SK-N-SH treated with all-trans-retinoic acid at 6 μM for 48 hours (cell line): ENCODE measurements at places on chromosomes 3 and 15.

GRCh38 chr3:139291276-139292051 lies 52.4 kb upstream of the MRPS22 start:
- no peak for ATAC-seq

GRCh38 chr15:73845907-73846306 lies 27.5 kb upstream of the TBC1D21 start:
- no peak for ATAC-seq

DNA sequence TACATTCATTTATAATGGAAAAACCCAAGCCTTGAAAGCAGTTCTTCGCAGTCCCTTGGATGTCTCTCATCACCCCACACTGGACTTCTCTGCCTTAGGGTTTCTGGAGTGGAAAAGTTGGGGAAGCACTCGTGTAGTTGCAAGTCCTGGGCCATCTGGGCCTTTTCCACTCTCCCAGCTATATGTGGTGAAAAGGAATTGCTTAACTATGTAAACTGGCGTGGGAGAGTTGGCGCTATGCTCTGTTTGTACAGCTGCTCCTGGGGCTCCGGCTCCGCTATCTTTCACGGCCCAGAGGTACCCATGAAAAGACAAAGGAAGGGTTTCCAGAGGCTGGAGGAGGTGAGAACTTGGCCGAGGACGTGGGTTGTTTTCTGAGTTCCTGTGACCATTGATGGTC lies 81.1 kb upstream of the MYZAP start:
- ATAC-seq = no peak

DNA sequence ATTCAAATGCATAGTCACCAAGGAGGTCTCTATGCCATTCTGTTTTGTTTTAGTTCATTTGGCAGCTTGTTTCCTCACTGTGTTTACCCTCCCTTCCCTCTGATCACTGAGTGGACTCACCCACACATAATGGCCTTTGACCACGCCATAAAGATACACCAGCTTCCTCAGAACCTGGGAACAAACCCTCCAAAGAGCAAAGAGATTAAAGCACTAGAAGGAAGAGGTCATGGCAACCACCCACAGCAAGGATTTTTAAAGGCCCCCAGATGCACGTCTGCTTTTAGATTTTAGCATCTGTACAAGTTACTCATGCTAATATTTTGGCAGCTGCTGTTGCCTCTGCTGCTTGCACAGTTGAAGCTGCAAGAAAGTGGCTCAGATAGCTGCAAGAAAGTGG lies 47.9 kb upstream of the CADPS start:
- ATAC-seq = no peak

DNA sequence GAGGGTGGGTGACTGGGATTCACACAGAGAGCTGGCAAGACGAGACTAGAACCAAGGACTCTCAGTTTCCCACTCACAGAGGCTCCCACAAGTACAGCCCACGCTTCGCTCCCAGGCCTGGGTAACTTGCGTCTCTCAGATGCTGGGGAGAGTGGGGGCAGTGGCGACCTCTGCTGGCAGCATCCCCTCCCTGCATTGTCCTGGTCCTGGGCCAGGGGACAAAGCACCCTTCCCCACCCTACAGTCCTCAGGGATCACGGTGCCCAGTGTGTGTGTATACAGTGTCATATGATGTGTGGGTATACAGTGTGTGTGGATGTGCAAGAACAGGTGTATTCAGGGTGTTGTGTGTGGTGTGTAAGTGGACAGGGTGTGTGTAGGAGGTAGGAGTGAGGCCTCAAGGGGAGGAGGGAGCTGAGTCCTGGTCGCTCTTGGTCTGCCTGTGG lies 12.8 kb downstream of the VILL start:
- ATAC-seq = peak; percentile 65

DNA sequence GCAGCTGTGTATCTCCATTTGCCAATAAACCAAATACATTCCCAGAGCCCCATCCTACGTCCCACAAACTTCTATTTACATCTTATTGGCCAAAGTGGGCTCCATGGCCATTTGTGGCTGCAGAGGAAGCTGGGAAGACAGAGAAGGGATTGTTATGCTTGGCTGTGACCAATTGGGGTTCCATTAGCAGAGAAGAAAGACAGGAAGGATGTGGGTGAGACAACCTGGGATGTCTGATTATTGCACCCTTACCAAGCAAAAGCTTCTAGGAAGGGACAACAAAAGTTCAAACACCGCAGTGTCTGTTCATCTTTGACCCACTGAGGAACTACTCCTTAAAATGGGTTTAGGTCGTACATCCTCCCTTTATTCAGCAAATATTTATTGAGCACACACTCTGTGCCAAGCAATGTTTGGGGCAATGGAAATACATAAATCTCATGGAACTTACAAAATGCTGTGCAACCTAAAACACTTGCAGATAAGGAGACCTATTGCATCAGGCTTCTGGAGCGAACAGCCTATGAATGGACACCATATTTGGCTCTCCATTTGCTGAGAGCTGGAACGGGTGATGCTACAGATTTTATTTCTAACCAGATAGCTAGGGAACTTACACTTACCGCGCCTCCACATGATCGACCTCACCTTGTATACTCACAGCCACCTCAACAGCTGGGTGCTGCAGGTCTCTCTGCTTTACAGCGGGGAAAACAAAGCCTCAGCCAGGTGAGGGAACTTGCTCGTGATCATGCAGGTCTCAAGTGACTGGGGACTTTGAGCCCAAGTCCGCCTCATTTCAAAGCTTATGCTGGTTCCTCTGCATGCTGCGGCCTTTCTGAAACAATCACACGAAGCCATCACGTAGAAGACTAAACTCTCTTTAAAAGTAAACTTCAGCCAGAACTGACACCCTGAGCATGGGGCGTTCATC lies 21.4 kb upstream of the NR2E3 start:
- no peak for ATAC-seq

DNA sequence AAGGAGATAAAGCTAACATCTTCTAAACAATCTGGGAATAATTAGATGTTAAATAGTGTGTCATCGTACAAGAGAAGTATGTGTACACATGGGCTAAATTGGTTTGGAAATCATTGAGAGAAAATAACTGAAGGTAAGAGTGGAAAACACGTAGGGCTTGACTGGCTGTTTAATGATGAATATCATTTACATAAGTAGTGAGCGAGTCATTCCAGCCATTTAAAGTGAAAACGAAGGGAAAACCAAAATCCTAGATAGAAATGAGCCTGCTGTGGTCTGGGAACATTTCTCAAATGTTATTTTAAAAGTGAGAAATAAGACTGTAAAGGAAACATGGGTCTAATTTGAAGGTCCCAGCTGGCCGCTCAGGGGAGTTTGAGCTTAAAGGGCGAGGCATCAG lies 41.9 kb upstream of the KCNMB2 start:
- no peak for ATAC-seq

DNA sequence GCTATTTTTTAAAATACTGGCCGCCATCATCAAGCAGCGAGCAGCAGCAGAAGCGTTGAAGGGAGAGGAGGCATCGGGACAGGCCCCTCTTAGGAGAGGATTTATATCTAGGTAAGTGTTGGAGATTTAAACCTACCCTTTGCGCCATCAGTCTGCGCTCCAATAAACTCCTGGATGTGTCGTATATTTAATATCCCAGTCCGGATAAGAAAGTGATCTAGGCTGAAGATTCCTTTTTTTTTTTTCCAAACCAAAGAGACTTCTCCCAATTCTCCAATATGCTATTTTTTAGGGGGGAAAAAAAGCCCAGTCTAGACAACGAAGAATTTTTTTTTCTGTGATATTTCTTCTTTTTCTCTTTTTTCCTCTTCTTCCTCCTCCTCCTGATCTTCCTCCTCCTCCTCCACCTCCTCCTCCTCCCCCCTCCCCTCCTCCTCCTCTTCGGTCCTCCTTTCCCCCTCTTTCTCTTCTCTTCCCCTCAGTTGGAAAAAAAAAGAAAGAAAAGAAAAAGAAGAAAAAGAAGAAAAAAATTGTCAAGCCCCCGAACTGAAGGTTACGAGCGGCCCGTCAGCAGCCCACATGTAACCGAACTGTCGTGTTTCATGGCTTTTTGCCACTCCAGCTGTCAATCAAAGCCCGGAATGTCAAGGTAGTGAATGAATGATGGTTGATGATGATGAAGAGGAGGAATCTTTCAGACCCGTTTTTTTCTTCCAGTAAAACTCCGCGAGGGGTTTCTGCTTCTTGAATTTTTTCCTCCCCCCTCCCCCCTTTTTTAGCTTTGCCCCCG lies 835 bp downstream of the MEIS2 start:
- ATAC-seq = no peak

DNA sequence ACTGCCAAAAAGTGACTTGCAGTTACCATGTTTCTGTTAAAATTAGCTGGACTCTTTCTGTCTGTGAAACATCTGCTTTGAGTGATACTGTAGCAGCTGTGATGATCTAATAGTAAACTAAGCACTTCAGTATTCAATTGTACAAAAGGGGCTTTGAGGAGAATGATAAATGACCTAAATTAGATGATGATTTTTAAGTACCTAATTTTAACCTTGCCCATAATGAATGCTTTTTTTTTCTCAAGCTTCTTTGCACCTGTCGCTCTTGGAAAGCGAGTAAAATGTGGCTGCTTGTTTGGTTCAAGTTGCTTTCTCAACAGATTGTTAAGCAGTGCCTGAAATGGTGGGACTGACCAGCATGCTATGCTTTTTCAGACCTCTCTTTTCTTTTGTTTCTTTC lies 752.3 kb downstream of the EPHA3 start:
- no peak for ATAC-seq

DNA sequence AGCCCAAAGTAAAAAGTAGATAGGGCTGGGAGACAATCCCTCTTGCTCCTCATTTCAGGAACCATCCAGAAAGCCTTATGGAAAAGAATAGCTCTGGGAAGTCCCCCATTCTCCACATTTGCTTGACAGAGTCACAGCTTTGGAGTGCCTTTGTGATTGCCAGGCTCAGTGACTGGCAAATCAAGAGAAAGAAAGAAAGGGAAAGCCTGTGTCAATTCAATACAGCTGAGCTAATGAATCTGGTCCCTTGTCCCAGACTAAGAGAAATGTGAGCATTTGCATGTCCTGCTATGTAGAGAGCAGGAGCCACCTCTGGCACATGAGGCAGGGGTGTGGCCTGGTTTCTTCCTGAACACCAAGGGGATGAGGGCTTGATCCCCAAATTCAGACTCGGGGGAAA lies 14.9 kb upstream of the CTNNB1 start:
- ATAC-seq = no peak

GRCh38 chr3:193330555-193331204 lies 47.9 kb downstream of the ATP13A5 start:
- no peak for ATAC-seq

GRCh38 chr3:78978037-78978436 lies 789.8 kb downstream of the ROBO1 start:
- peak; percentile 34; the same call in 2 of the 3 replicates for ATAC-seq

GRCh38 chr3:122697952-122698620 lies 17.4 kb downstream of the PARP14 start:
- no peak for ATAC-seq

GRCh38 chr3:196915375-196915774 lies 27.0 kb downstream of the NCBP2 start:
- no peak for ATAC-seq

- no peak for ATAC-seq
Measured at GRCh38 chr3:104323226-104323625, 1043.5 kb upstream of the ALCAM start.

DNA sequence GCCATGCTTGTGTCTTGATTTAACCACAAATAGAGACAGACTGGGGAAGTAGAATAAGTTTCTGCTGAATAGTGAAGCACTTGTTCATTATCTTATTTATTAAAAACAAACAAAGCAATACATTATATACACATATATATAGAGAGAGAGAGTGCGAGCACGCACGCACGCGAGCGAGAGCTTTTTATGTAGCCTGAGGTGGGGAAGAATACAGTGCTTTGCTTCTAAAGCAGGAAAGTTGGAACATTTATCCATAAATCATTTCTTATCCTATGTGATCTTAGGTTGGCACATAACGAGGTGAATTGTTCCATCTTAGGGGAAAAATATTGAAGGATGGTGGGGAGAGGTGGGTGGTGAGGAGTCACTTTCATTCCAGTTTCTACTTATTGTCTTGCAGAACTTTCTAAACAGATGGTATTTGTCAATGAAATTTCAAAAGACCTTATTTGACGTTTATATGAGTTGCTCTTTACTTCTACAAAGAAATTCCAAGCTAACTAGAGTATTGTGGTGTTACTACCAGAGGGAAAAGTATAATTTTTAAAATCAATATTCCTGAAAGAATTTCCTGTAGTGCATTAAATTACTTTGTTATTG lies 110.0 kb downstream of the ATG7 start:
- ATAC-seq = no peak

DNA sequence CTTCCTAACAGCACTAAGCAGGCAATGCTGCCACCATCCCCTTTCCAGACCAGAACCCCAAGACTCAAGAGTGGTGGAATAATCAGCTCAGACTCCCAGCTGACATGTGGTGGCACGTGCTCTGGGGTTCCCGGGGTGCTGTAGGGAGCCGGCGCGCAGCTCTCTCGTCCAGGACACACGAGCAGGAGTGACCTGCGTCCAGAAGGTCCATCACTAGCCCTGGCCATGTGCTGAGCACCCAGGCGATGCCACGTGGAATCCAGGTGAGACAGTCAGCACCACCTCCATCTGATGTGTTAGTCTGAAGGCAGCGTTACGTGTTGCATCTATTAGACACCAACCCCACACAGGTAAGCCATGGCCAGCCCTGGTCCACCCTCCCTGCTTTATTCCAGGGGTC lies 78.2 kb downstream of the VGLL4 start:
- no peak for ATAC-seq

DNA sequence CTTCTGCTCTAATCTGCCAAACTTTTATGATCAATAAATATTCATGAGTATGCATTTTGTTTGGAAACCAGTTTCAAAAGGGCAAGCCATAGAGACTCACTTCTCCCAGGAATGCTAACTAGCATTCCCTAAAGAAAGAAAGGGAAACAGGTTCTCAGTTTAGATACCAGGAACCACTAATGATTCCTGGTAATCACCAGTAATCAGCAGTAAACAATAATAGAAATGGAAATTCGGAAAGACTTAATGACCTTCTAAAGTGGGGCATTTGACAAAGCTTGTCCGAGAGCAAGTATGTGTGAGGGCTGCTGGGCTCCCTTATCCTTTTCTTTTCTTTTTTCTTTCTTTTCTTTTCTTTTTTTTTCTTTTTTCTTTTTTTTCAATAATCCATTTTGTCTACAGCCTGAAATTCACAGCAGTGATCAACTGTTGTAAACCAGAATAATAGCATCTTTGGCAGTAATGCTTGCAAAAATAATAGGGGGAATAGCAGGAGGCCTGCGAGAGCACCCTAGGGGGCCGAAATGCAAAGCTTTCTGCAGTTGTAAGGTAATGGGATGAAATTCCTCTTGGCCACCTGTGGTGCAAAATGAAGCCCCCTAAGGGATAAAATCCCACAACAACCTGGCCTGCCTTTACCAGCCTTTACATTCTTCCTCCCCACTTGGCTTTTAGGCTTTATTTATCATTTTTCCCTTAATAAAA lies 253.2 kb downstream of the ZPLD1 start:
- ATAC-seq = no peak

DNA sequence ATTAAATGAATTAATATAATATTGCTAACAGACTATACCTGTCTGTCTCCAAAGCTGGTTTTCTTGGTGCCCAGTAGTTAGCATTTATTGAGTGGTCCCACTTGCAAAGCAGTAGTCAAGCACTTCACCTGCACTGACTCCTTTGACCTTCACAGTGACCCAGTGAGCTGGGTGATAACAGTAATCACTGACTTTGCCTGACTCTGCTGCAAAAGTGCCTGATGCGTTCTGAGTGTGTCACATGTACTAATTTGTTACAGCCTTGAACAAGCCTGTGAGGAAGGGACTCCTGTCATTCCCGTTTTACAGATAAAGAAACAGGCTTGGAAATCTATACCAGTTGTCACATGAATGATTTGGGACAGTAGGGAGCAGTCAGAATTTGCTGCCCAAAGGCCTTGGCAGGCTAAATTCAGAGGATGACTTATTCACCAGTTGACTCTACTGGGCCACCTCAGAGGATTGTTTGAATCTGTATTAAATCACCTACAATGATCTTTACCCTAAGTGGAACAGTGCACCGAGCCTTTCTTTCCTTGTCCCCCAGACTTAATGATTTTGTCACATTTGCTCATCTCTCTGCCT lies 116.6 kb upstream of the PLXNA1 start:
- no peak for ATAC-seq
